Fibroblast of pulmonary artery (primary cell): ENCODE measurements at places on chromosomes 5 and 9.

DNA sequence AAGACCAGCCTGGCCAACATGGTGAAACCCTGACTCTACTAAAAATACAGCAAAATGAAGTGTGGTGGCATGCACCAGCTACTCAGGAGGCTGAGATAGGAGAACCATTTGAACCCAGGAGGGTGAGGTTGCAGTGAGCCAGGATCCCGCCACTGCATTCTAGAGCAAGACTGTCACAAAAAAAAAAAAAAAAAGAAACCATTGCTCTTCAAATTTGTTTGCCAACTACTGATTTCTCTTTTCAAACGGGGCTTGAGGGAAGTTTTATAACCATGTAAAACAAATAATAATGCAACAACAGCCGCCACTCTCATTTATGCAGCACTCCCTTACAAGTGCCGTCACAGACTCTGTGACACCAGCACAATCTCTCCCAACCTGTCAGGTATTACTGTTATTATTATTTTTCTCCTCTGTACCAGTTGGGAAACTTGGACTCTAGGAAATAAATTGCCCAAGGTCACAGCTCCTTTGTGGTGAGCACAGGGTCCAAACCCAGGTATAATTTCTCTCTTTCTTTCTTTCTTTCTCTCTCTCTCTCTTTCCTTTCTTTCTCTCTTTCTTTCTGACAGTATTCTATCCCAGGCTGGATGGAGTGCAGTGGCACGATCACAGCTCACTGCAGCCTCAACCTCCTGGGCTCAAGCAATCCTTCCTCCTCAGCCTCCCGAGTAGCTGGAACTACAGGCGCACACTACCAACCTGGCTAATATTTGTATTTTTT is 25.4 kb downstream of the SERINC5 start:
- no peak for DNase-seq

- DNase-seq = peak; percentile 73
Observed at GRCh38 chr9:34403554-34404380, 27.1 kb upstream of the MYORG start.

DNA sequence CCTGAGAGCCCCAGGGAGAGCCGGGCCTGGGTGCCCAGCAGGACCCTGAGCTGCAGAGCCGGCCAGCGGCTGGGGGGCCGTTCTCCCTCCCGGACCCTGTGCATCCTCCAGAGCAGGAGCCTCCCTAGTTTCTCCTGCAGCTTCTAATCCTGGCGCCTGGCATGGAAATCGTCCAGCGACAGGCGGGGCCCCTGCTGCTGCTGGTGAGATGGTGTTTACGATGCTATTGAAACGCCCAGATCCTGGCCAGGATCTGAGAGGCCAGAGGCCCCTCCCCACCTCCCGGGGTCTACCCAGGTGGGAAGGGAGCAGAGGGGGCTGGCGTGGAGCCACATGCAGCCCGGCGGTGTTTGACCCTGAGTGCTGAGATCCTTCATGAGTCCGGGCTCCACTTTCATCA is 38.2 kb upstream of the CEP72 start:
- DNase-seq = no peak

DNA sequence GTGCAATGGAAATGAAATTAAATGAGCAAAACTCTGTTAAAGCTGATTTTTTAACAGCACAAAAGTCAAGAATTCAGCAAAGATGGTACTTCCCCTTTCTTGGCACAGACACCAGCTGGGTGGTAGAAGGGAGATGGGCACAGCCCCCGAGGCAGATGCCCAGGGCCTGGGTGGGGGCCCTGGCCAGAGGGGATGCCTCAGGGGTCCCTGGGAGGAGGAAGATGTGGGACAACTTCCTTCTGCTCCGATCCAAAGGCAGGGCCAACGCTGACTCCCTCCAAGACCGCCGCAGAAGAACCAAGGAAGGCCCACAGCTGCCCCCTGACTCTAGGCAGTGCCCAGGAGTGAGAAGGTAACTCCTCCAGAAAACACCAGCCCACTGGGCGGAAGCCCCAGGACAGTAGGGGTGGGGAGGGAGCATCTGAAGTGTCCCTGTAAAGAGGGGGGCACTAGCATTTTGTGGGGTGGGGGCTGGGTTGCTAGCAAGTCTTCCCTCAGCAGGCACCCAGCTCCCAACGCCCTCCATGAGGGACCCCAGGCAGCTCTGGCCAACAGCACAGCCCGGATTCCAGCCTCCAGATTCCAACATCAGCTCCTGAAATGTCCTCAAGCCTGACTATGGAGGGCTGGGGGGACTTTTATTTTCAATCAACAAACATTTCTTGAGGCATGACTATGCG is 4.9 kb downstream of the NACC2 start:
- DNase-seq = no peak

DNA sequence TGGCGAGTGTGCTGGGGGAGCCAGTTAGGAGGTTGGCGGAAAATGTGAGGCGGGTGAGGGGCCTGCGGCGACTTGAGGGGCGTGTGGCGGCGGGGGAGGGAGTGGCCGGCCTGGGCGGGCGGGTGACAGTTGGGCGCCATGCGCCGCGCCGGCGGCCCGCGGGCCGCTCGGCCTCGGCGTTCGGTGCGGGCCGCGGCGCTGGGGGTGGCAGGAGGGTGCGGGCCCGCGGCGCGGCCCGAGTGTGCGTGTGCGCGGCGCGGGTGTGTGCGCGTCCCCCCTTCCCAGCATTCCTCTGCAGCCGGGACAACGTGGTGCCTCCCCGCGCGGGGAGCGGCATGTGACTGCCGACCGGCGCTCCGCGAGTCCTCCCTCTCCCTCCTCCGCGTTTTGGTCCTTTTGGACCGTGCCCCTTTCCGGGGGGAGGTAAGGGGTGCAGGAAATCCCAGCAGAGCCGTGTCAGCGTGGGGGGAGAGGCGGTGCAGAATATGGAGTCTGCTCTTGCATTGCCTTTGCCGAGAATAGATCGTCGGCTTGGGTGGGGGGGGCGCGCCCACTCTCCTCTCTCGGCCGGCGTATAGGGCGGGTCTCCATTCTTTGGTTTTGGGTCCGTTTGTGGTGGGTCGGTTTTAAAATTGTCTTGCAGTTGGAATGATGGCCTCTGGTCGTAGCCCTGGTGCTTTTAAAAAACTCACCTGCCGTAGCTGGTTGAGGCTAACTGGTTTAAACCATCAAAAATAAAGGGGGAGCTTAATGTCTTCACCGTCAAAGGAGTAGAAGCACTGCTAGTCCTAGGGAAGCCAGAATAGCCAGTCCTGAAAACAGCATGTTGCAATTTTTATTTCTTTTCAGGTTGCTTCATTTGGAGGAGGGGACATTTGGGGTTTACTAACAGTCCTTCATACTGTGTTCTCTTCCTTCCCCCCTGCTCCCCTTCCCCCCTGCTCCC is 2.0 kb downstream of the LARP1 start:
- DNase-seq = peak; percentile 38

GRCh38 chr9:101527066-101527465 is 6.6 kb upstream of the RNF20 start:
- no peak for DNase-seq

DNA sequence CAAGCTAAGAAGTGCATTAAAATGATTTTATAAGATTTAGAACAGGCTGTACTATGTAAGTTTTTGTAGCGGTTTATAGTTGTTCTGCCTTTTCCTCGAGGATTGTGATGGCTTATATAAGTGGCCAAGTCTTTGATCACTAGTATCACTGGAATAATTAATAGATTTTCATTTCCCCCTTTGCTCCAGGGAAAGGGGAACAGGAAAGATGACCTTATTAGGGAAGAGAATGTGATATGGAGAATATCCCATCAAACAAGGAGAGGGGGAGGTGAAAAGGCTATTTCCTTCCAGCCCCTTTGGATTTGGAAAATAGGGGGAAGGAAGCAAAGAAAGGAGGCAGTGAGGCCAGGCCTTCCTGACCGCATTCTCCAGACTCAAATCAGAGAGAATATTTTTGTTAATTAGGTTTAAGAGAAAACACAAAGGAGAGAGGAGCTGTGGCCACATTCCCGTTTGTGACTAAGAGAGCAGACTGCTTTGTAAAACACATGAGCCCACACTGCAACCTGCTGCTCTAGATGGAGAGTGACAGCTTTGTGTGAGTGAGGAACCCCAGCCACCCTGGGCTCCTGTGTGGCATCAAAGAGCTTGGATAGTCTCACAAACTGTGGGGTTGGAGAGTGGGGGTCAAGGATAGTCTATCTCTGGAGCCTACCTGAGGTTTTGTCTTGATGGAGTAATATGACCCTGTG is 359.5 kb downstream of the DTWD2 start:
- DNase-seq = no peak

DNA sequence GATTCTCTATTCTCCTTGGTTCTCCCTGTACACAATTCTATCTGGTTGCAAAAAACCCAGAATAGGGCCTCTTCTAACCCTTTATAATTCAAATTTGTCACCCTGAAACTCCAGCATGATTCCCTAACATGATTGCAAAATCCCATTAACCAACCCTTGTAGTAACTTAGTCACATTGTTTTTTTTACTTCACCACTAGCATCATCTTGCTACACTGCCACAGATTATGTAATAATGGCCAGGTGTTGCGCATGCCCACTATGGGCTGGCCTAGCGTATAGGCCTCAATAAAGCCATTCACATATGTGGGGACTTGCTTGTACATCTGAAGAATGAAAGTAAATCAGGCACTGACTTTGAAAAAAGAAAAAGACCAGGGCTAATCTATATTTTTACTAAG is 25.7 kb downstream of the FAM170A start:
- DNase-seq = no peak

- no peak for DNase-seq
Observed at GRCh38 chr5:152376886-152377285, 28.2 kb downstream of the NMUR2 start.

DNA sequence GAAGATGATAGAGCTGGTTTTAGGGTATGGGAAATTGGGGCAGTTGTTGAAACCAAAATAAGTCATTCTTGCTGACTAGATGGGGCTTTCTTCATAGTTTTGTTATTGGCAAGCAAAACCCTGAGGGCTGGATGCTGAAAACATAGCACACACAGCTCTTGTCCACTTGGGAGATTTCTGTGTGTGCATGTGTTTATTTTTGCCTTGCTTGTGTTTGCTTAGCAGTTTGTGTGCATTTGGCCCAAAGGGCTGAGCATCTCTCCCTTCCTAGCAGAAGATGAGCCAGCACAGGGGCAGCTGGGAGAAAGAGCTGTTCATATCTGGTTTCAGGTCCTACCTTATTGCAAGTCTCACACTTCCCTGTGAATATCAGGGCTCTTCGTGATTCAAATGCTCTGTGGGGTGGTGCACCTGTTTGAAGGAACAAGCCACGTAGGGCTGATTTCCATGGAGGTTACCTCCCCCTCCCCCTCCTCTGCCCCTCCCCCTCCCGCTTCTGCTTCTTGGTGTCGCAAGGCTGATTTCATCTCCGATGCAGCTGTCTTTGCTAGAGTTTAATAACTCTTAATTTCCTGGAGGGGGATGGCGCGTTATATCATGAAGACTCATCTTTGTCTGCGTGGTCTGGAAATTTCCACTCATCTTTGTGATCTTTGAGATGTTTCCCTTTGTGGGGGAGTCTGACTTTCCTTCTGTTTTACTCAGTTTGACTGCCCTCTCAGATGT is 296.5 kb downstream of the ARHGAP26 start:
- no peak for DNase-seq

DNA sequence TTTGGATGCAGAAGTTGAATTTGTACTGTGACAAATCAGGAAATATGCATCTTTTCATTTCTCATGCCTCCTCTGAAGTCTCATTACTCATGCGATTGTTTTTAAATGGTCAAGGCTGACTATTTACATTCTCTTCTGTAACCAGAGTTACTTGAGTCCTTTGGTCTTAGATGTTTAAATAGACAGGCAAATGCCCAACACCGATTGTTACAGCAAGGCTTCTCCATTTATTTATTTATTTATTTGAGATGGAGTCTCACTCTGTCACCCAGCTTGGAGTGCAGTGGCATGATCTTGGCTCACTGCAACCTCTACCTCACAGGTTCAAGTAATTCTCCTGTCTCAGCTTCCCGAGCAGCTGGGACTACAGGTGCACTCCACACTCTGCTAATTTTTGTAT is 72.7 kb upstream of the SLC28A3 start:
- DNase-seq = no peak

GRCh38 chr5:159582756-159583541 is 252.7 kb upstream of the IL12B start:
- DNase-seq = peak; percentile 7

DNA sequence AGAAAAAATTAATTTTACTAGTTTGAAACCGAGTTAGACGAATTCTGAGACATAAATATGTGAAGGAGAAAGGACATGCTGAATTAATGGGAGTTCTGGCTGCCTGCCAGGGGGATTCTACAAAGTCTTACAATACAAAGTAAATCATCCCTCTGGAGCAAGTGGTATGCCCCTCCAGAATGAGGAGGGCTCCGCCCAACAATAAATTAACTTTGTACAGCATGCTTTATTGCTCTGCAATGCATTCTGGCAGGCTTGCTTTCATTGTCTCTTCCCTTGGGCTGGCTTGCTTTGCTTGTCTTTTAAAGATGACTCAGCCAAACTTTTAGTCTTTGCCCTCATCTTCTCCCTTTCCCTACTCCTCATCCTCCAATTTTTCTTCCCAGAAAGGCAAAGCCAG is 11.7 kb upstream of the PCDHB1 start:
- DNase-seq = no peak

- no peak for DNase-seq
Observed at GRCh38 chr9:123380852-123381705, 25.1 kb downstream of the CRB2 start.

DNA sequence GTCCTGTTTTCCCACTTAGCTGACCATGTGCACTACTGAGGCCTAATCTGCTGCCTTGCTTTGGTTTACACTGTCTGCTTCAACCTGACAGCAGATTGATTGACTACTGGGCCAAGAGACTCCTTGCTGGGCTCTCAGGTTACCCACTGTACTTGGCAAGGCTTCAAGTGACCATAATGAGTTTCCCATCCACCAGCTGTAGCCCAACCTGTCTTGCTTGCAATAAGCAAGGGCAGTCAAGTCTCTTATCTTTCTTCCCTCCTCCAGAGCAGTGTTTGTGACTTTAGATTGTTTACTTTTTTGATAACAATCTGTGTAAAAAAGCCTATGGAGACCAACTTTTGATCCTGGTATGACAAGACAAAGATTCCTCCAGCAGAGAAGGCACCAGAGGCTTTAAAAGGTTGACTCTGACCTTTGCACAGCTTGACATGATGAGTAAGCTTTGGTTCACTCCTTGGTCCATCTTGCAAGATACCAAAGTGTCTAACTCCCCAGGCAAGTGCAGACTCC is 912.3 kb upstream of the SEMA6A start:
- no peak for DNase-seq
